CD8-positive, alpha-beta memory T cell (primary cell): ENCODE measurements at places on chromosomes 4 and X. TPM values are rescaled to one million over a fixed set of nuclear protein-coding genes. Genes with fewer than 3 reads are reported as not detected.
A peak's percentile ranks its signal among the peaks of the same experiment; 100 is the strongest.

Gene NEXMIF
- not detected for total RNA-seq

GRCh38 chr4:86967073-86967472 is 32.3 kb downstream of the AFF1 start:
- no peaks in the 10 kb centered on the region for H3K27me3 ChIP-seq
- H3K36me3 ChIP-seq, result no peaks in the 10 kb centered on the region

- H3K4me3 ChIP-seq, result no peak overlapping the region
- H3K36me3 ChIP-seq, result no peaks in the 10 kb centered on the region
- no peaks in the 10 kb centered on the region for H3K27me3 ChIP-seq
These were observed 624.8 kb upstream of the ATOH1 start for GRCh38 chr4:93203708-93204107.

GRCh38 chr4:86359944-86360478 is at the start of gene MAPK10:
TSS of gene MAPK10 (minus strand) at chr4:86360053.
- H3K36me3 ChIP-seq, result no peaks in the 10 kb centered on the region
- H3K27ac ChIP-seq, result no peak within 1 kb of the TSS
- H3K4me3 ChIP-seq, result peak within 1 kb of the TSS; percentile 26
- H3K4me1 ChIP-seq, result no peaks in the 10 kb centered on the region

GRCh38 chrX:142616636-142617035 is 409.1 kb upstream of the SPANXN4 start:
- H3K27ac ChIP-seq, result no peak overlapping the region
- no peaks in the 10 kb centered on the region for H3K27me3 ChIP-seq
- DNase-seq, result no peak
- H3K4me1 ChIP-seq, result no peaks in the 10 kb centered on the region
- H3K4me3 ChIP-seq, result no peak overlapping the region
- no peaks in the 10 kb centered on the region for H3K36me3 ChIP-seq

GRCh38 chr4:3250956-3251690 is 2.2 kb downstream of the MSANTD1 start:
- H3K27me3 ChIP-seq, result no peaks in the 10 kb centered on the region
- H3K36me3 ChIP-seq, result no peaks in the 10 kb centered on the region
- no peak overlapping the region for H3K27ac ChIP-seq
- H3K4me1 ChIP-seq, result no peaks in the 10 kb centered on the region
- DNase-seq, result no peak
- H3K4me3 ChIP-seq, result no peak overlapping the region
